ENCODE measurements at places on chromosomes 3 and 15.
A peak's percentile ranks its signal among the peaks of the same experiment; 100 is the strongest.

GRCh38 chr3:138915503-138916498 lies 31.1 kb downstream of the FOXL2 start:
- DNase-seq: peak; percentile 84

GRCh38 chr3:13495921-13496723 lies 16.0 kb downstream of the HDAC11 start:
- peak; percentile 72 for DNase-seq

- DNase-seq: peak; percentile 51
These were observed 1.3 kb downstream of the PIK3CA start for GRCh38 chr3:179149406-179149867.

GRCh38 chr15:29637555-29637954 lies 184.7 kb downstream of the TJP1 start:
- DNase-seq: no peak

DNA sequence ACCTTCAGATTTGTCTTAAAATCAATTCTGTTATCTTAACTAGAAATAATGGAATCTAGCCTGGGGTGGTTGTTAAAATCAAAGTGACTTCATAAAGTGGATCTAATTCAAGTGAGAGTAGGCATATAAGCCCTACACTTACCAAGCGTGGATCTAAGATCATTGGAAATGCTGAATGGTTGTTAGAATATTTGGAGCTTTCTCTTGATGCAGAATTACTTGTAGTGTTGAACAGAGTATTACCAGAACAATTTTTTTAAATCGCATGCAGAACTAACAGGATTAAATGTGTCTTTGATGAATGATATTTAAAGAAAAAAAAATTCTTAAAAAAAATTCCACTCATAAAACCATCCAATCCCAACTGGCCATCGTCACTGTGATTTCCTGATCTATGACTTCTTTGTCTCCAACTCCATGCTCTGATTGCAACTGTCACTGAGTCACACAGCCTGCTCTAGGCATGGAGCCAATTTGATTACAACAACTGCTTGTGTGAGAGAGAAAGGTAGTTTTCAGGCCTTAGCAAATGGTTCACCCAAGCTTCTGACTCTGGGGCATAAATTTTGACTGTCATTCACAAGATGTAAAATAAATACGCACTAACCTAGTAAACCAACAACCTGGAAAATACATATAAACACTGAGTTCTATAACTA lies 25.9 kb upstream of the SPRED1 start:
- DNase-seq: no peak
